ENCODE measurements at places on chromosomes 13 and 19.
A peak's percentile ranks its signal among the peaks of the same experiment; 100 is the strongest.

GRCh38 chr13:74158028-74158427 lies 23.8 kb upstream of the KLF12 start:
- H3K27ac ChIP-seq, result no peak overlapping the region
- no peaks in the 10 kb centered on the region for H3K27me3 ChIP-seq
- DNase-seq, result no peak
- H3K4me3 ChIP-seq, result no peak overlapping the region

DNA sequence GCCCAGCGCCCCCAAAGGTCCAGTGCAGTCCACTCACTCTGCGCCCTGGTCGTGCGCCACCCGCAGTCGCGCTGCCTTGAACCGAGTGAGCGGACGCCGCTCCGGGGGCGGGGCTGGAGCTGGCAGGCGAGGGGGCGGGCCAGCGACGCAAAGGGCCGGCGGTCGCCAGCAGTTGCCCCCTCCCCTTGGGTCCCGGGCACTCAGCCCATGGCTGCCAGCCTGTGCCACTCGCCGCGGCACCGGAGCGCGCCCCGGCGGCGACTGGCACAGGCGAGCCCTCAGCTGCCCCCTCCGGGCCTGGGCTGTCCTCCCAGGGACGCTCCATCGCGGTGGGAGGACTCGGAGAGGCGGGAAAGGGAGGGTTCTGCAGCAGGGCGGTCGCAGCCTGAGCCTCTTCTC lies at the start of gene S1PR5:
Gene S1PR5, minus strand, starts transcription at position 87 of the 399 bp plus-strand sequence. CDS start 2,436 bp downstream, outside the sequence.
- H3K36me3 ChIP-seq, result no peaks in the 10 kb centered on the region
- H3K27ac ChIP-seq, result peak within 1 kb of the TSS; percentile 59
- peaks cover 13% of the 10 kb centered on the region for H3K4me1 ChIP-seq
- peak within 1 kb of the TSS; percentile 59 for H3K4me3 ChIP-seq

GRCh38 chr19:8206147-8207087 lies 2.8 kb upstream of the CERS4 start:
- no peak overlapping the region for H3K27ac ChIP-seq
- H3K4me3 ChIP-seq, result no peak overlapping the region
- H3K27me3 ChIP-seq, result no peaks in the 10 kb centered on the region
- H3K4me1 ChIP-seq, result peaks cover 4% of the 10 kb centered on the region
- H3K36me3 ChIP-seq, result no peaks in the 10 kb centered on the region
- no peak for DNase-seq

DNA sequence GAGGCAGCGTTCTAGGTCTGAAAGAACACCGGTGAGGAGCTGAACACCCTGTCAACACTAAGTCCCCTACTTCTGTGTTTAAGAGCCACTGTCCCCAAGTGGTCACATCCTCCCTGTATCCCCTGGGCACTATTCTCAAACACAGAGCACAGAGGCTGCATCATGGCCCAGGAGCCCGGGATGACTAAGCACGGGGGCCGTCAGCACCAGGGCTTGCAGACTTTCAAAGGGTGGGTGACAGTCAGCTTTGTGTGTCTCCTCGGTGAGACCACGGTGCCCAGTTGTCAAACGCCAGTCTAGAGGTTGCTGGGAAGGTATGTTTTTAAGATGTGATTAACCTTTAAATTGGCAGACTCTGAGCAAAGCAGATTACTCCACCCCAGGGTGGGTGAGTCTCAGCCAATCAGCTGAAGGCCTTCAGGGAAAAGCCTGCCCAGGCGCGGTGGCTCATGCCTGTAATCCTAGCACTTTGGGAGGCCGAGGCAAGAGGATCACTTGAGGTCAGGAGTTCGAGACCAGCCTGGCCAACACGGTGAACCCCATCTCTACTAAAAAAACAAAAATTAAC lies 8.0 kb downstream of the MAP2K2 start:
- H3K27me3 ChIP-seq, result no peaks in the 10 kb centered on the region
- no peak overlapping the region for H3K27ac ChIP-seq
- H3K4me3 ChIP-seq, result no peak overlapping the region

DNA sequence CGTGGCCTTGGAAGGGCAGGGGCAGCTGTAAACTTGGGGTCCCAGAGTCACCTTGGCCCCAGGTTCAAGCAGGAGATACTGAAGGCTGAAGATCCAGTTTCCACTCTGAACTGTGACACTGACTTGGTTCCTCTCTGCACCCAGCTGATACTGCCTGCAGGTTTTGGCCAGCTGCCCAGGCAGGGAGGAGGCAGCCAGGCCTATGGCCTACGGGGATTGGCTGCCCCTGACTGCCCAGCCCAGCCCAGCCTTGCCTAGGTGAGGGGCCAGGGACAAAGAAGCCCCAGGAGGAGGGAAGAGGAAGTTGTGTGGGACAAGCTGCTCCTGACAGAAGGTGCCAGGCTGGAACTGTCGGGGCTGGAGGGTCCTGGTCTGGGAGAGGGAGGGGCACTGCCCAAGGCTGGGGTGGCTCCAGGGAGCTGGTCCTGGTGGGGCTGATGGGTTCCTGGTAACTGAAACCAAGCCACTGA lies 51.7 kb upstream of the CYP4F8 start:
- DNase-seq, result no peak
- no peaks in the 10 kb centered on the region for H3K4me1 ChIP-seq
- no peak overlapping the region for H3K27ac ChIP-seq
- no peaks in the 10 kb centered on the region for H3K36me3 ChIP-seq
- H3K27me3 ChIP-seq, result no peaks in the 10 kb centered on the region

DNA sequence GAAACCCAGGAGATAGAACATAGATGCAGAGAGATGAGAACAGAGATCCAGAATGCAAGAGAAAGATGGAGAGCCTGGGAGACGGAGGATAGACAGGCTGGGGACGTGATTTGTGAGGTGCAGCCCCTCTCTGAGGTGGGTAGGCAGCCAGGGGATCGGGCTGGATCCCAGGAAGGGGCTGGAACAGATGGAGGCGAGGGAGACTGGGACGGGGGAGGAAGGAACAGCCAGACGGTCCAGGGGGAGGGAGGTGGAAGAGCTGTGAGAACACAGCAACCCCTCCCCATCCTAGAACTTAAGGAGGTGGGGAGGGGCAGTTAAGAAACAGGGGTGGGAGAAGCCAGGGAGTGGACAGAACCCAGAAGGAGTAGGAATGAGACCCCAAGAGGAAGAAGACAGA lies 3.1 kb downstream of the SLC17A7 start:
- no peak overlapping the region for H3K27ac ChIP-seq
- no peak overlapping the region for H3K4me3 ChIP-seq
- DNase-seq, result no peak
- no peaks in the 10 kb centered on the region for H3K36me3 ChIP-seq
- H3K4me1 ChIP-seq, result no peaks in the 10 kb centered on the region
- H3K27me3 ChIP-seq, result peaks cover 9% of the 10 kb centered on the region

DNA sequence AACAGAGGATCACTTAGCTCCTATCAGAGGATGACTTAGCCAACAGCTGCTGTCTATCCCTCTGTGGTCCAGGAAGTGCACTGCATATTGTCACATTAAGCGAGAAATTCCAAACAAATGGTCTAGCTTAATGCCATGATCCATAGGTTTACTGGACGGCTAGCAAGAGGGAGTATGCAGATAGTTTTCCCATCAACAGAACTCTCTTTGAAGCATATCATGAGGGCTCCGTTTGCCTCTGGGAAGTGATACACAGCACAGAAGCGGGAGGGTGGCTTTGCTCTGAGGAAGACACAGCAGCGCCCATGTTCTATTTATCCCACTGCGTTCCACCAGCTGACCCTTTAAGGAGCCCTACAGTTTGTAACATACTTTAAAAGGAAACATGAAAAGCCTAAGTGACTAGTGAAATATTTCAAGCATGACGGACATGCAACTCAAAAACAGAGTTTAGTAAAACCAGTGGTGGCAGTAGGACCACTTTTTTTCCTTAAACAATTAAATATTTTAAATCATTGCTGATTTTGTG lies 52.7 kb downstream of the COL4A1 start:
- no peak overlapping the region for H3K27ac ChIP-seq
- H3K36me3 ChIP-seq, result no peaks in the 10 kb centered on the region
- H3K4me1 ChIP-seq, result no peaks in the 10 kb centered on the region
- no peak overlapping the region for H3K4me3 ChIP-seq
- no peaks in the 10 kb centered on the region for H3K27me3 ChIP-seq
- DNase-seq, result no peak

- no peaks in the 10 kb centered on the region for H3K36me3 ChIP-seq
- H3K4me1 ChIP-seq, result peaks cover 6% of the 10 kb centered on the region
- H3K27ac ChIP-seq, result no peak overlapping the region
- H3K27me3 ChIP-seq, result no peaks in the 10 kb centered on the region
- no peak overlapping the region for H3K4me3 ChIP-seq
These were observed 37.6 kb upstream of the RNF113B start for GRCh38 chr13:98214707-98215106.

GRCh38 chr13:35804901-35805300 lies 326.3 kb downstream of the DCLK1 start:
- H3K36me3 ChIP-seq, result no peaks in the 10 kb centered on the region
- no peaks in the 10 kb centered on the region for H3K27me3 ChIP-seq
- no peak for DNase-seq
- H3K4me1 ChIP-seq, result no peaks in the 10 kb centered on the region
- no peak overlapping the region for H3K4me3 ChIP-seq

DNA sequence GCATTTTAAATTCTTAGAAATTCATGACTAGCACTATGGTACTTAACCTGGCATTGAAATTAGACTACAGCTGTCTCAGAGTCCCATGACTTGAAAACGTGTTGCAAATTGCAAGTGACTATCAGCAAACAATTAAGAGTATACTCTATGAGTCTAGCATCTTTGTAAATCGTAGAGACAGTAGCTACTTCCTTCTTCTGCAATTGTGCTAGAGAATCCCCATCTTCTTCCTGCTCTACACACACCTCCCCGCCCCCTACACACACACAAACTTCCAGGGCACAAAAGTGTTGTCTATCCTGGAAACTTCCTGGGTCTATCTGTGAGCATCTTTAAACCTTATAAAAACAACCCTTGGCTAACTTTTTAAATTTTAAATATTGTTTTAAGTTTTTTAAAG lies 35.2 kb upstream of the MIR17HG start:
- no peak overlapping the region for H3K27ac ChIP-seq
- no peaks in the 10 kb centered on the region for H3K4me1 ChIP-seq
- H3K4me3 ChIP-seq, result no peak overlapping the region
- DNase-seq, result no peak
- H3K36me3 ChIP-seq, result no peaks in the 10 kb centered on the region
- peaks cover 4% of the 10 kb centered on the region for H3K27me3 ChIP-seq

DNA sequence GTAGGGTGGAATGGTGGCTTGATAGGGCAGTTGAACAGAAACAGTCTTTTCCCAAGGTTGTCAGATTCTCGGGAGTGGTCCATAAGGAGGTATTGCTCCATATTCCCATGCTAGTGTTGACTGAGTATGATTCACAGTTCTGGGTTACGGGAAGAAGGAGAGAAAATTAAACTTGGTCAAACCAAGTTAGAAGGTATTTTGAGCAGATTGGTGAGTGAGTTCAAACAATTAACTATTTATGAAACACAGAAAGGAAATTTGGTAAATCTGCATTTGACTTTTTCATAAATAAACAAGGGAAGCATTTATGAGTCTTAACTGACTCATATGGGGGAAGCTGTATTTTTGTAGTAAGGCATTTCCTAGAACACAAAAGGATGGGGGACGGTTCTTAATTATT lies 2419.4 kb downstream of the PCDH9 start:
- no peaks in the 10 kb centered on the region for H3K36me3 ChIP-seq
- H3K27ac ChIP-seq, result no peak overlapping the region
- no peaks in the 10 kb centered on the region for H3K27me3 ChIP-seq
- no peak for DNase-seq
